ENCODE measurements at places on chromosomes 6 and 20. TPM values are rescaled to one million over a fixed set of nuclear protein-coding genes. Genes with fewer than 3 reads are reported as not detected.

DNA sequence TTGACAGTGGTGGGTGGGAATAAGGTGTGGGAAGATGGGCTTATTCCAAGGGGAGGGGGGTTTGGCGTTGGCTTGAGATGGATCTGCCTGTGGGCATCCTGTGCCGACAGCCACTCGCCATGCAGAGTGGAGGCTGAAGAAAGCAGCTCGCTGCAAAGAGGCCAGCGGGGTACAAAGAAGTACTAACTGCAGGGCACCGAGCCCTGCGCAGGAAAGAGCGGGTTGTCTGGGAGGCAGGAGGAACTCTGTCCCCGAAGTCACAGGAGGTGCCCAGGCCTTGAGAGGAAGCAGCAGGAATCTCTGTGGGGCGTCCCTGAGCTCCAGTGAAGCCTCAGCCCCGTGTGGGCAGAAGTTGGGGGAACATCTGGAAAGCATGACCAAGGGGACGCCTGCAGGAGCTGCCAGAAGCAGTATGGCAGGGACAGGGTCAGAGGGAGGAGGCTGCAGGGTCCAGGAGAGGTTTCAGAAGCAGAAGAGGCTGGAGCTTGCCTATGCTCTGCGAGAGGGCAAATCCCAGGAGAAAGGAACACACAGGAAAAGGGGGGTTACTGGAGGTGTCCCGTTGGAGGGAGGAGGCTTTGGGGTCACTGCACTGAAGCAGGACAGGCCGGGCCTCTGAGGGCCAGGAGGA lies 77.2 kb downstream of the THBS2 start:
- no peak for DNase-seq
- H3K4me3 ChIP-seq = no peak overlapping the region
- H3K36me3 ChIP-seq = no peaks in the 10 kb centered on the region
- H3K27ac ChIP-seq = no peak overlapping the region
- H3K4me1 ChIP-seq = no peaks in the 10 kb centered on the region
- peaks cover 2% of the 10 kb centered on the region for H3K27me3 ChIP-seq

- H3K27ac ChIP-seq = no peak overlapping the region
- no peaks in the 10 kb centered on the region for H3K27me3 ChIP-seq
- H3K4me3 ChIP-seq = no peak overlapping the region
- no peak for DNase-seq
Observed at GRCh38 chr6:15265787-15266186, 19.9 kb downstream of the JARID2 start.

Gene TMEM217
- 2.5 TPM for total RNA-seq

- H3K27me3 ChIP-seq = peaks cover 8% of the 10 kb centered on the region
- peak overlapping the region; percentile 86 for H3K4me3 ChIP-seq
- peaks cover 2% of the 10 kb centered on the region for H3K36me3 ChIP-seq
- DNase-seq = no peak
- H3K4me1 ChIP-seq = peaks cover 16% of the 10 kb centered on the region
Observed at GRCh38 chr6:144215402-144215931, 65.2 kb downstream of the STX11 start.

GRCh38 chr6:5215799-5216198 lies 45.0 kb downstream of the LYRM4 start:
- H3K27ac ChIP-seq = no peak overlapping the region
- H3K4me1 ChIP-seq = no peaks in the 10 kb centered on the region
- H3K4me3 ChIP-seq = no peak overlapping the region
- DNase-seq = no peak

DNA sequence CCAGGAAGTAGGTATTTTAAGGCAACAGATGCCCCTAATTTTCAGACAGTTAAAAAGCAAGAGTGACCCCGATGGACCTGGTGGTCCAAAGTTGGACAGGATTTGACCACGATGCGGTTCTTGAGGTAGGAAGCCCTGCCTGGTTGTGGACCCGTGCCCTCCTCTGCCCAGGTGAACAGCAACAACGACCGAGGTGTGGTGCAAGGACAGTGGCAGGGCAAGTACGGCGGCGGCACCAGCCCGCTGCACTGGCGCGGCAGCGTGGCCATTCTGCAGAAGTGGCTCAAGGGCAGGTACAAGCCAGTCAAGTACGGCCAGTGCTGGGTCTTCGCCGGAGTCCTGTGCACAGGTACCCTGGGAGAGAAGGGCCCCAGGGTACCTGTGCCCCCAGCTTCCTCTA lies 18.7 kb downstream of the TGM6 start:
- no peak overlapping the region for H3K4me3 ChIP-seq
- no peak for DNase-seq
- no peak overlapping the region for H3K27ac ChIP-seq
- H3K36me3 ChIP-seq = no peaks in the 10 kb centered on the region

Gene TUBB1
- 0.16 TPM for total RNA-seq

DNA sequence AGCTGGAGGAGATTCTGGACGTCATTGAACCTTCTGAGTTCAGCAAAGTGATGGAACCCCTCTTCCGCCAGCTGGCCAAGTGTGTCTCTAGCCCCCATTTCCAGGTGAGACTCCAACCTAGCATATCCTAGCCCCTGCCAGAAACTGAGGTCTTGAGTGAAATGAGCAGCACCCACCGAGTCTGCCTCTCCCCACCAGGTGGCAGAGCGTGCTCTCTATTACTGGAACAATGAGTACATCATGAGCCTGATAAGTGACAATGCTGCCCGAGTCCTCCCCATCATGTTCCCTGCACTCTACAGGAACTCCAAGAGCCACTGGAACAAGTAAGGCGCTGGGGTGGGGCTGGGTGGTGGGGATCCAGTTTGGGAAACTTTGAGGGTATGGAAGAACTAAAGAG lies 4.6 kb downstream of the MEA1 start:
- no peak overlapping the region for H3K27ac ChIP-seq
- peaks cover 15% of the 10 kb centered on the region for H3K36me3 ChIP-seq
- H3K27me3 ChIP-seq = no peaks in the 10 kb centered on the region
- peaks cover 18% of the 10 kb centered on the region for H3K4me1 ChIP-seq
- no peak overlapping the region for H3K4me3 ChIP-seq

Gene COL19A1
- 2.3 TPM for total RNA-seq

DNA sequence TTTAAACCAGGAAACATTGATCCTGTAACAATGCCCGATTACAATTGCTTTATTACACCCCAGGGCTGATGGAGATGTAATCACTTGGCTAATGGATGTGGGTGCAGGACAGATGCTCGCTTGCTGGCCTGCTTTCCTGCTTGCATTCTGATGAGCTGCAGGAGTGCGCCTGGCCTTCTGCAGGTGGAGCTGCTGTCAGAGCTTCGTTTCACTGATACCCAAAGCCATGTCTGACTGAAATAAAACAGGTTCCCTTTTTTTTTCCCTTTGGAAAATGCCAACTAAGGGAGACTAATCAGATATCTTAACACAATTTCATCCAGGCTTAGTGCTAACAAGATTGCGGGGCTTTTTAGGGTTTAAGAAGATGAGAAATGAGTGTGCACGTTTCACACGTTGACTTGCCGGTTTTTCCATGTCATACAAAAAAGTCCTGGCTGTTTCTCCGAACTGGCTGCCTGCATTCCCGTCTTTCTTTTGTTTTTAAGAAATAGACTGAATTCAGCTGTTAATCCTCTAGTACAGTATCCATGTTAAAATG lies 60.7 kb downstream of the VAPB start:
- H3K27me3 ChIP-seq = no peaks in the 10 kb centered on the region
- peaks cover 12% of the 10 kb centered on the region for H3K36me3 ChIP-seq
- no peak overlapping the region for H3K4me3 ChIP-seq
- DNase-seq = no peak

Gene ZBTB46
- total RNA-seq = 31.2 TPM

DNA sequence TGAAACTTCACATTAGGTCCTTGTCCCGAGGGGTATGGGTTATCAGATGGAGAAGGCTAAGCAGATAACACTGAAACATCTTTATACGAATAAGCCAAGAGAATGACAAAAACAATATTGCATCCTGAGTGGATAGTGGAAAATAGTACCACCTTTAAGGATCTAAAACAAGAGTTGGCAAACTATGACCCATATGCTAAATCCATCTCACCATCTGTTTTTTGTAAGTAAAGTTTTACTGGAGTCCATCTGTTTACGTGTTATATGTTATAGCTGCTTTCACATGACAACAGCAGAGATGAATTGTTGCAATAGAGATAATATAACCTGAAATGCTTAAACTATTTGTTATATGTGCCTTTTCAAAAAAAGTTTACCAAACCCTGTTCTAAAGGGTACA lies 76.1 kb upstream of the TRDN start:
- DNase-seq = no peak
- H3K4me3 ChIP-seq = no peak overlapping the region
- H3K27me3 ChIP-seq = peaks cover 29% of the 10 kb centered on the region
- H3K36me3 ChIP-seq = no peaks in the 10 kb centered on the region
- H3K27ac ChIP-seq = no peak overlapping the region

DNA sequence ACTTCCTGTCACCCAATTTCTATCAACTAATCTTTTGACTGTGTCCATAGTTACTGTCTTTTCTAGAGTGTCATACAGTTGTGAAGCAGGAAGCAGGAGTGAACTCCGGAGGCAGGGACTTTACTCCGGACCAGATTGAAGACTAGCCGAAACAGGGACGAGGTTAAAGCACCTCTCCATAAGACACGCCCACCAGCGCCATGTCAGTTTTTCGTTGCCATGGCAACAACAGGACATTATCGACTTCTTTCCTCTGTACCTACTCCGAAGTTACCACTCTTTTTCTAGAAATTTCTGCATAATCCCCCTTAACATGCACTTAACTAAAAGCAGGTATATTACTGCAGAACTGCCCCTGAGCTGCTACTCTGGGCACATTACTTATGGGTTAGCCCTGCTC lies 25.2 kb downstream of the TRIM38 start:
- H3K27ac ChIP-seq = no peak overlapping the region
- DNase-seq = no peak
- no peaks in the 10 kb centered on the region for H3K4me1 ChIP-seq
- peaks cover 2% of the 10 kb centered on the region for H3K36me3 ChIP-seq

GRCh38 chr6:105452924-105453756 lies 50.3 kb upstream of the PREP start:
- H3K27me3 ChIP-seq = peaks cover 3% of the 10 kb centered on the region
- no peak for DNase-seq
- H3K27ac ChIP-seq = no peak overlapping the region
- no peaks in the 10 kb centered on the region for H3K36me3 ChIP-seq
- H3K4me3 ChIP-seq = no peak overlapping the region

Gene OOEP
- total RNA-seq = not detected

DNA sequence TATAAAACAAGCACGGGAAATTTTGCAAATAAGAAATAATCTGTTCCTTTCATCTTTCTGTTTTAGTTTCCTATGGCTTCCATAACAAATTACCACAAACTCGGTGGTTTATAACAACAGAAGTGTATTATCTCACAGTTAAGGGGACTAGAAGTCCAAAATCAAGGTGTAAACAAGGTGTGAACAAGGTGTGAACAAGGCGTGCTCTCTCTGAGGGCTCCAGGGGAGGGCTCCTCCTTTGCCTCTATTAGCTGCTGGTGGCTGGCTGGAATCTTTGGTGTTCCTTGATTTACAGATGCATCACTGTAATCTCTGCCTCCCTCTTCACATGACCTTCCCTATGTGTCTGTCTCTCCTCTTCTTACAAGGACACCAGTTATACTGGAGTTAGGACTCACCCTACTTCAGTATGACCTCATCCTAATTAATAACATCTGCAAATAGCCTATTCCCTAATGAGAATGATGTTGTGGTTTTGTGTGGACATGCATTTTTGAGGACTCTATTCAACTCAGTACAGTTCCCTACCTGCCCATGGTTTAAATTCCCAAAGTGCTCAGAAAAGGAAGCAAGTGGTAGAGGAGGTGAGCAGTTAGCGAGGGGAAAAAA lies 17.5 kb upstream of the BMP5 start:
- peaks cover 10% of the 10 kb centered on the region for H3K27me3 ChIP-seq
- DNase-seq = no peak
- H3K36me3 ChIP-seq = no peaks in the 10 kb centered on the region
- H3K27ac ChIP-seq = no peak overlapping the region
- H3K4me3 ChIP-seq = no peak overlapping the region

DNA sequence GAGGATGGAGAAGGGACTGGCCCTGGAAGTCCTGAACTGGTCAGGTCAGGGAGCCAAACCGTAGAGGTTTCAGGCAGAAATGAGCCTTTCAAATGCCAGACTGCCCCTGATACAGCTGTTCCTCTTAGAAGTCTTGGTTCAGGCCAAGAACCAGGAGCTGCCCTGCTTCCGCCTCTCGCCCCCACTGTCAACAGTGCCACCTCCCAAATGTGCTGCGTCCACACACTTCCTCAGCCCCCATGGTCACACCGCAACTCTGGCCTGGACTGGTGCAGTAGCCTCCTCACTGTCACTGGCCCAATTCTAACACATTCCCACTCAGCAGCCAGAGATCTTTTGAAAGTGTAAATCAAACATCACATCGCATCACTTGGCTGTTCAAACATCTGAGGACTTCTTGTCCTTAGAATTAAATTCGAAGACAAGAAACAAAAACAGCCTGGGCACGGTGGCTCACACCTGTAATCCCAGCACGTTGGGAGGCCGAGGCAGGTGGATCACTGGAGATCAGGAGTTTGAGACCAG lies 69.7 kb downstream of the STK35 start:
- no peaks in the 10 kb centered on the region for H3K4me1 ChIP-seq
- no peak overlapping the region for H3K4me3 ChIP-seq
- DNase-seq = no peak
- no peaks in the 10 kb centered on the region for H3K36me3 ChIP-seq

DNA sequence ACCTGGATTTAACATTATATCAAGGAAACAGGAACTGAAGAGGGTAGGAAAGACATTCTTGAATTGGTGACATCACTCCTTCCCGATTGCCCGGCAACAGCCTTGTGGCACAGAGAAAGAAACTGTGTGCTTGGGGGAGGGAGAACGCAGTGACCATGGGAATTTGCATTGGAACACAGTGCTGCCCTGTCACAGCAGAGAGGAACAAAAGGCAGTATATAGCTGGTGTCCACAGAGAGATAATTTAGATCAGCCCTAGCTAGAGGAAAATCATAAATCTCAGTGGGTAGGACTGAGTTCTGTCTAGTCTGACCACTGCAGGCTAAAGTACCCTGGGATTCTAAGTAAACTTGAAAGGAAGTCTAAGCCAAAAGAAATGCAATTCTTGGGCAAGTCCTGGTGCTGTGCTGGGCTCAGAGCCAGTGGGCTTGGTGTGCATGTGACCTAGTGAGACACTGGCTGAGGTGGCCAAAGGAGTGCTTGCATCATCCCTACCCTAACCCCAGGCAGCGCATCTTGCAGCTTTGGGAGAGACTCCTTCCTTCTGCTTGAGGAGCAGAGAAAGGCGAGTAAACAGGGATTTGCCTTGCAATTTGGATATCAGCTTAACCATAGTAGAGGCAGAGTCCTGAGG lies 697.6 kb downstream of the HACE1 start:
- H3K36me3 ChIP-seq = no peaks in the 10 kb centered on the region
- no peak overlapping the region for H3K27ac ChIP-seq
- DNase-seq = no peak
- H3K4me3 ChIP-seq = no peak overlapping the region

GRCh38 chr6:150079604-150080003 lies 10.7 kb upstream of the ULBP3 start:
- no peak overlapping the region for H3K4me3 ChIP-seq
- no peak overlapping the region for H3K27ac ChIP-seq
- H3K36me3 ChIP-seq = no peaks in the 10 kb centered on the region

Measured in progenitor cell of endocrine pancreas (in vitro differentiated cells).